Stimulated activated CD8-positive, alpha-beta memory T cell treated with anti-CD3 and anti-CD28 coated beads, Interleukin-15, amount 100 ng/mL, for 1 hour (primary cell): ENCODE measurements at places on chromosomes 7 and 10.

DNA sequence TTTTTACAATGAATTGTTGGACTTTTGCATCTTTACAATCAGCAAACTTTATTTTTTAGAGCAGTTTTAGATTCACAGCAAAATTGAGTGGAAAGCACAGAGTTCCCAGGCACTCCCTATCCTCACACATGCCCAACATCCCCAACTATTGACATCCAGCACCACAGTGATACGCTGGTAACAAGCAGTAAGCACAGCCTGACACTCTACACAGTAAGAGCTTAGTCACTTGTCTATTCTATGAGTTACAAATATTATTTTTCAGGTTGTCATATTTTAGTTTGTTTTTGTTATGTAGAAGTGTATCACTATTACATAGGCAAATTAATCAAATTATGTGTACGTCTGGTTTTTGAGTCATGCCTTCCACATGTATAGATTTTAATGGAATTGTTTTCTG, 27.0 kb upstream of the GIMAP7 start:
- no peak for DNase-seq

GRCh38 chr10:69870591-69870990, 68.9 kb downstream of the COL13A1 start:
- no peak for DNase-seq

DNA sequence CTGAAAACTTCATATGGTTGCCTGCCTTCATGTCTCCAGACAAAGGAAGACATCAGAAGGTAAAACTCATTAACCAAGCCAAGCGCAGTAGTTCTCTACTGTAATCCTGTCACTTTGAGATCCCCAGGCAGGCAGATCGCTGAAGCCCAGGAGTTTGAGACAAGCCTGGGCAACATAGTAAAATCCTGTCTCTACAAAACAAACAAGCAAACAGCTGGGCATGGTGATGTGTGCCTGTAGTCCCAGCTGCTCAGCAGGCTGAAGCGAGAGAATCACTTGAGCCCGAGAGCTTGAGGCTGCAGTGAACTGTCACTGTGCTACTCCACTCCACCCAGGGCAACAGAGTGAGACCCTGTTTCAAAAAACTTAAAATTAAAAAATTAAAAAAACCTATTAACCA, 467.4 kb upstream of the SORCS1 start:
- no peak for DNase-seq

DNA sequence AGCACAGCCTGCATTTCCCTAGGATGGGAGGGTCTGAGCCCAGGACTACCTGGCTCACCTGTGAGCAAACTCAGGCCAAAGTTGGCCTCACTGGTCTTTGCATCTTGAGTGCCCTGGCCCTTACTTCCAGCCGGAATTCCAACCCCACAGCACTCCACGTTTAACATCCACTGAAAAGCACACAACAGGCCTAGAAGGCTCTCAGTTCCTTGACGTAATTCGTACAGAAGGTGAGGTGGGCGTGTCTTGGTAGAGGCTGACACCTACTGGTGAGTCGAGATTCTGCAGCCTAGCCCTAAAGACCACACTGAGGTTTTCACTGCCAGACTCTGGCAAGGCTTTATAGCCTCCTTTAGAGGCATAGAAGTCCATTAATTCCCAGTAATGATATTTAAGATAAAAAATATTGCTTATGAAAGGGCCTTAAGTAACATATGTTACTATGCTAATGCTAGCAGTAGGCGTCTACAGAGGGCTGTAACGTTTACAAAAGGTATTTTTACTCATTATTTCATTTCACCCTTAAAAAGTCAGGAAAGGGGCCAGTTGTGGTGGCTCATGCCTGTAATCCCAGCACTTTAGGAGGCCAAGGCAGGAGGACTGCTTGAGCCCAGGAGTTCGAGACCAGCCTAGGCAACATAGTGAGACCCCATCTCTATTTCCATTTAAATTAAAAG, 95.8 kb downstream of the HIP1 start:
- peak; percentile 40 for DNase-seq

GRCh38 chr7:22178735-22179134, 178.2 kb downstream of the RAPGEF5 start:
- no peak for DNase-seq

DNA sequence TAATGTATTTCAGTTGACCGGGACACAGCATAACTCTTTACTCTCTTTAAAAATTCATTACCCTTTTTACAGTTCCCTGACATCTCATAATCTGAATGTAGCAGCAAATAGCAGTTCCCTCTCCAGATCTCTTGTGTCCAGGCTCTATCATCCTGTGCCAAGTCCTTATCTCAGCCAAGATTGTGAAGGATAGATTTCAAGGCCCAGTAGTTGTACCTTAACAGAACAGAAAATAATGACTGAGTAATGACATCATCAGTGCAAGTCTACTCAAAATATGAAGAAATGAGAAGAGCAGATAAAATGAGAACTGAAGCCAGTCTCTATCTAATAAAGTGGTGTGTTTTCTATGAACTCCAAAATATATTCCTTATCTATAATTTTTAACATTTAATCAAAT, 92.6 kb downstream of the TFEC start:
- DNase-seq: no peak

- no peak for DNase-seq
These were observed 58.1 kb upstream of the WDR11 start for GRCh38 chr10:120793088-120793487.

DNA sequence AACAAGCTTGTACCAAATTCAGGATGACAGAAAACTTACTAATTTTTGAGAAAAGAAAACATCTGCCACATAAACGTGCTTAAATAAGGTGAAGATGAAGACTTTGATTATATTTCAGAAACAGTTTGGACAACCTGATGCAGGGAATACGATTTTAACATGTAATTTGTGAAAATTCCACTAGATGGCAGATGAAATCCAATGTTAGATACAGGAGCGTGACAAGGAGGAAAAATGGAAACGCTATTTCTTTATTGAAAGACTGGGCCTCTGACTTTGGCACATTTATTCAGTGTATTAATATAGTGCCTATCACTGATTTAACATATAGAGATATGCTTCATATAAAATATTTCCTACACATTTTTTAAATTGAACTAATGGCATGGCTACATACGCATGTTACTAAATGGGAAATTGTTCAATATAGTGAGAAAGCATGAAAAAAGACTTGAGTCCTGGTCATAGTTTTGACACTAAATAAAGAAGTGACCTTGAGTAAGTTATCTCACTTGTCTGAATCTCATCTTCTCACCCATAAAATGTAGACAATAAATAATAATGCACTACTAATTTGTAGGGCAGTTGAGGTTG, 60.7 kb downstream of the CD36 start:
- no peak for DNase-seq

DNA sequence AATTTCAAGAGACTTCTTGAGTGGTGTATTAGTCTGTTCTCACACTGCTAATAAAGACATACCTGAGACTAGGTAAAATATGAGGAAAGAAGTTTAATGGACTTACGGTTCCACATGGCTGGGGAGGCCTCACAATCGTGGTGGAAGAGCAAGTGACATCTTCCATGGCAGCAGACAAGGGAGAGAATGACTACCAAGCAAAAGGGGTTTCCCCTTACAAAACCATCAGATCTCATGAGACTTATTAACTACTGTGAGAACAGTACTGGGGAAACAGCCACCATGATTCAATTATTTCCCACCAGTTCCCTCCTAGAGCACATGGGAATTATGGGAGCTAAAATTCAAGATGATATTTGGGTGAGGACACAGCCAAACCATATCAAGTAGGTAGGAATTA, 150.5 kb downstream of the PCDH15 start:
- DNase-seq: no peak

- DNase-seq: no peak
These were observed 46.3 kb upstream of the FGFR2 start for GRCh38 chr10:121644501-121644900.

- peak; percentile 31 for DNase-seq
These were observed 37.9 kb upstream of the RASGEF1A start for GRCh38 chr10:43304687-43305333.
